ENCODE measurements at places on chromosomes 1 and 21.

GRCh38 chr1:27087371-27088220, 67.3 kb downstream of the SLC9A1 start:
- DNase-seq: no peak

DNA sequence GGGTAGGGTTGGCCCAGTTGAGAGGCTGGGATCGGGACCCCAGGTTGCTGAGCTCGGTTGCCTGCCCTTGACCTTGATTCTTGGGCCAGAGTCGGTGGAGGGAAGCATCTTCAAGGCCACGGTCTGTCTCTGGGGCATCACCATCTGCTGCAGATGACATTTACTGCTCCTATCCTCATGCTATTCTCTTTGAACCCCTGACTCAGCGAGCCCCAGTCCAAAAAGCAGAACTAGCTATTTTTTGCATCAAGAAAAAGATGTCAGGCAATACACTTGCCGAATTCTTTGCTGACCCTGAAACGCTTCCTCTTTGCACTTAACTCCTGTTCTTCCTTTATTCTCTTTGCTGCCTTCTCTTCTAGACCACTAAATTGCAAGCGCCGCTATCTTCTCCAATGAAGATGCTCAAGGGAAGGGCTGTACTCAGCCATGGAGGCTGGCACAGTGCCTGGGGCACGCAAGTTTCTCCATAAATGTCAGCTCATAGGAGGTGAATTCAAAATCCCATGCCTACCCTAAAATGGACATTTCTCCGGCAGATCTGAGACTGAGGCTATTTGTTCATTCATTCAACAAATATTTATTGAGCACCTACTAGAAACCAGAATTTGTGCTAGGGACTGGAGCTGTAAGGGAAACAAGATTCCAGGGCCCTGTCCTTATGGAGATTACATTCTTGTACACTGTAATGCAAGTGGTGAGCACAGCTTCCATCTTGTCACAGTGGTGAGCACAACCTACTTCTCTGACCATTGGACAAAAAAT, 20.5 kb upstream of the CAPZB start:
- no peak for DNase-seq

DNA sequence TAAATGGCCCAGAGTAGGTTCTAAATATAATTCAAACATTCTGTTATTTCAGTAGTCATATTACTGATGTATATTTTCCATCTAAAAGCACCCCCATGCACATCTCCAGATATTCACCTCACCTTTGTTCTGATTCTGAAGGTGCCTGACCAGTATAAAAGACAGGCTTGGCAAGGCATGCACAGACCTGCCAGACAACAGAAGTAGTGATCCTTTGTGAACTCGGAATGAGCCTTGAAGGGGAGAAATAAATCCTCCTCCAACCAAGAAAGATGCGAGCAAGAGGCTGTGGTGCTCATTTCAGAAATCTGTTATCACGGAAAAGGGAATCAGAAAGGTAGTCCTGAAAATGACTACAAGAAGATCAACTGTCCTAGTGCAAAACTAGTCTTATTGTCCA, 287.3 kb downstream of the VAV3 start:
- DNase-seq: no peak

DNA sequence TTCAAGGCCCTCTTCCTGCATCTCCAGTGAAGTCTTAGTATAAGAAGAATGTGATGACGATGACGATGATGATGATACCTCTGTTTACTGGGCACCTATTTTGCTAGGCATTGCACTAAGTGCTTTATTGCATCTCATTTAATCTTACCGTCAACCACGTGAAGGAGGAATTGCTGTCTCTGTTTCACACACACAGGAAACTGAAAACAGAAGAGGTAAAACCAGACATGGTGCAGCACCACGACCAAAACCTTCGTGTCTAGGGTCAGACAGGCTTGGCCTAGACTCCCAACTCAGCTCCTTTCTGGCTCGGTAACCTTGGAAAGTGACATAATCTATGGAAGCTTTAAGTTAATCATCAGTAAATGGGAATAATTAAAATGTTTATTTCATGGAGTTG, 20.7 kb upstream of the KCNA2 start:
- DNase-seq: no peak

DNA sequence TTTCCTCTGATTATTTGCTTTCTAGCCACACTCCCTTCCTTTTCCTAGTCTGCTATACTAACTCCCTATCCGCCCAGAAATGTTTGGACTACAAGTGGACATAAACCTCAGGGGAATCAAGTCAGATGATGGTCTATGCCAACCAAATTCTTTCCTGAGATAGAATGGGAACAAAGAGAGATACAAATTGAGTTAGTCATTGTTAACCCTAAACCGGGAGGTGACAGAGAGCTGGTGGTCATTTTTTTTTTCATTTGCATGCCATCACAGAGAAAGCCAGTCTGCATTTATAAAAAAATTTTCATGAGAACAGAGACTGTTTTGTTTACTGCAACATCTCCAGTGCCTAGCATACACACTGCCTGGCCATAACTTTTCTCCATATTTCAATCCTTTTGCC, 35.0 kb downstream of the MYSM1 start:
- no peak for DNase-seq

DNA sequence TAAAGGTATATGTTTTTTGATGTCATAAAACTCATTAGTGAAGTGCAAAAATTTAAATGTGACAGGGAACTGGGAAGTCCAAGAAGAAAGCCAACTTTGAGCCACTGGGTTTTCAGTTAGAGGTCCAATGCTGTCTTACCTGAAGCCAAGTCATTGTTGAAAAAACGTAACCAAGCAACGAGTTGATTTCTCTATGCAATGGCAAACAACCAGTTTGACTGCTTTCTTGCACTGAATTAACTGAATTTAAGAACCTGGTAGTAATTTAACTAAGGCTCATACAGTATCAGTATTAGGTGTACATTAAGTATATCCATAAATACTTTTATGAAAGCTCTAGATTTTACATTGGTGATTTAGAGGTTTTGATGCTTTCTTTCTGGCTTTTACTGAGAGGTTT, 20.2 kb upstream of the S1PR1 start:
- no peak for DNase-seq

DNA sequence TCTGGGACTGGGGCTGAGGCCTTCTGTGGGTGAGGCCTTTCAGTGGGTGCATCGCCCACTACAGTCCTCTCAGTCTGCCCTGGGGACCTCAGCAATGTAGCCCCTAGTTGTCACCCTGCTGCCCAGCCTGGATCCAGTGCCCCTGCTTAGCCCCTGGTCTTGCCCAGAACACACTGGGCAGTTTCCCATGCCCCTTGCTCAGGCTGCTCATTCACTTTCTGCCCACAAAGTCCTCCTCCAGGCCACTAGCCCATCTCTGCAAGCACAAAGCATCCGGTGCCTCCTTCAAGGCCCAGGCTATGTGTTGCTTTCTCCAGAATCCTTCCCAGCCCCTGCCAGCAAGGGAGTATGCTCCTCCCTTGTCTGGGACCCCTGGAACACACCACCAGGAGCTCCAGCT, 5.4 kb upstream of the ADORA1 start:
- no peak for DNase-seq

- no peak for DNase-seq
Observed at GRCh38 chr1:74362691-74363090, 127.5 kb downstream of the TNNI3K start.

DNA sequence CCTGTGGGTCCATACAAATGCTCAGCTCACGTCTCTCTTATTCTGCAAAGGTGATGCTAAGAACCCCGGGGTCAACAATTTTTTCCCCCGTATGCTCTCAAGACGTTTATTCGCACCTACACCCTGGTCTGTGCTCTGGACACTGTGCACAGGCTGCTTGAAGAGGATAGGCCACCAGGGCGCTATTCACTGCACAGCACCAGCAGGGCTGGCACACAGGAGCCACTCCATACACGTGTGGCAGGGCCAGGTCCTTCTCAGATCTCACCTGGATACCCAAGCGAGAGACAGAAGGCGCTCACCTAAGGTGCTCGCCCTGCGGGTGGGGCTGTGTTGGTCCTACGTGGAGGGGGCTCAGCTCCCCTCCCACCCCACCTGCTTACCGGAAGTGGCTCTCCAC, 16.7 kb downstream of the TMEM63A start:
- no peak for DNase-seq

DNA sequence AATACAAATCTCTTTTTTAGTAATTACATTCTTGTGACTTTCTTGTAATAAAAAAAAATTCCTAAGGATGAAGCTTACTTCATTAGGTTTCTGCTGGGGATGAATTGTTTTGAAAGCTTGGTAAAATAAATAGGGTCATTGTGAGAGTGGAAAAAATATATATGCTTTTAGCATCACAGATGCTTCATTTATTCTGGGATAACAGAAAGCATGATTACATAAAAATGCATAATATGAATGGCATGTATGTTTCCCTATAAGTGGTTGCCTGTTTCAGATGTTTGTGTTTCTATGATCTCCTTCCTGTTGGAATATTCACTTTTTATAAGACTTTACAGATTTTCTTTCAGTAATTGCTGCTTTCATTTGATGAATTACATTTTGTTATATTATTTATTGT, 42.3 kb downstream of the HMCN1 start:
- no peak for DNase-seq

GRCh38 chr1:166167572-166167925, 748 bp upstream of the FAM78B start:
- DNase-seq: no peak

DNA sequence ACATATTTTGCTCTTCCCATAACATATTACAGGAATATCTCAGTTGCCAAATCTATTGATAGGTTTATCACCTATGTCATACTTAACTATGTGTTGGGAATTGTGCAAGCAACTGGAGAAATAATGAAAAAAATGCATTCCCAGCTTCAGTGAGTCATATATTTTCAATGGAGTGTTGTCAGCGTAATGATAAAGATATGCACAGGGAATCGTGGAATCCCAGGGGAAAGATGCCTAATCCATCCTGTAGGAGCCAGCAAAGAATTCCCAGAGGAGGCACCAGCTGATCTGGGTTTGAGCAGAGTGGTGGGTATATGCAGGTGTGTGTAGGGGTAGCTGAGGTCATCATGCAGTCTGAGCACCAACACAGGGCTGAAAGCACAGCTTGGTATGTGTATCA, 213.3 kb upstream of the DAB1 start:
- no peak for DNase-seq

- DNase-seq: no peak
Observed at GRCh38 chr1:227733751-227734545, 1.2 kb downstream of the JMJD4 start.

DNA sequence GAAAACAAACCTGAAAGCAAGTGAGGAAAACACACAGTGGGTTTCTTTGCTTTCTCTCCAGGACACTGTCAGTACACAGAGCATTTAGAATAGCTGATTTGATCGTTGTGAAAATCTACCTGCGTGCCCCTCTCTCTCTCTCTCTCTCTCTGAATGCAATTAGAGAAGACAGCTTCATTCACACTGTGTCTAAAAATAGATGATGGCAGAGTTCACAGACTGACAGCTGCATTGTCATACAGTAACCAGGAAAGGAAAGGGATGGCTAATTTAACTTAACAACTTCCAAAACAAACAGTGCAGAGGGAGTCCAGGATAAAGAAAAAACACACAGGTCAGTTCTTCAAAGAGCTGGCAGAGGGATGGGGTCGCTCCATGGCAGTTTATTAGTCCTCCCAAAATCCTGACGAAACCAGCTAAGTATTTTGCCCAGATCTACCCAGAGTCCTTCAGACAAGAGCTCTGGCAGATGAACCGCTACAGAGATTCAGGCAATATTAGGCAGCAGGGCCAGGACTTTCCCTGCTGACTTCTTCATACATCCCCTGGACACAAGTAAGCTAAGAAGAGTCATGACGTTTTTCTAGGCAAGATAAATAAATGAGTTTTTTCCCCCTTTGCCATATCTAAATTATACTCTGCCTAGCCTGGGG, 58.9 kb downstream of the WLS start:
- DNase-seq: no peak

GRCh38 chr21:42854246-42855010, 24.9 kb downstream of the WDR4 start:
- no peak for DNase-seq

Measured in activated T-helper 1 cell treated with anti-CD3 and anti-CD28 coated beads, Interleukin-2, amount 50 U/mL, for 16 hours (primary cell).